IMR-90 (cell line): ENCODE measurements at places on chromosomes 11 and 22. TPM values are rescaled to one million over a fixed set of nuclear protein-coding genes. Genes with fewer than 3 reads are reported as not detected.

GRCh38 chr11:128814856-128815705 lies 52.0 kb downstream of the KCNJ1 start:
- peak; percentile 86 for DNase-seq

The IGF2 gene
- total RNA-seq, result 2.3 and 5.0 TPM in 2 replicates

- DNase-seq, result no peak
Measured at GRCh38 chr11:1839924-1840779, 1.4 kb downstream of the TNNI2 start.

DNA sequence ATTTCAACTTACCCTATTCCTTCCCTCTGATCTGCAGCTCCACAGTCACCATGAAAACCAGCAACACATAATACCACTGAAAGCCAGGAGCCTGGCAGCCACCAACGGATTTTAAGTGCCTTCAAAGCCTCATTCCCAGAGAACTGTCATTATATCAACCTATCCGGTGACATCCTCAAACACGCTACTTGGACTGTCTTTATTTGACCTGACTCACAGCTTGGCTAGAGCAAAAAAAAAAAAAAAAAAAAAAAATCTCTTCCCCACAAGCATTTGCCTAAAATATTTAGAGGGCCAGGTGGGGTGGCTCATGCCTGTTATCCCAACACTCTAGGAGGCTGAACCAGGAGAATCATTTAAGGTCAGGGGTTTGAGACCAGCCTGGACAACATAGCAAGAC lies 32.4 kb upstream of the ARHGAP32 start:
- no peak for DNase-seq

- no peak for DNase-seq
Measured at GRCh38 chr11:44737245-44738085, 10.7 kb downstream of the TSPAN18 start.

The MPEG1 gene
- total RNA-seq, result not detected in 2 replicates

DNA sequence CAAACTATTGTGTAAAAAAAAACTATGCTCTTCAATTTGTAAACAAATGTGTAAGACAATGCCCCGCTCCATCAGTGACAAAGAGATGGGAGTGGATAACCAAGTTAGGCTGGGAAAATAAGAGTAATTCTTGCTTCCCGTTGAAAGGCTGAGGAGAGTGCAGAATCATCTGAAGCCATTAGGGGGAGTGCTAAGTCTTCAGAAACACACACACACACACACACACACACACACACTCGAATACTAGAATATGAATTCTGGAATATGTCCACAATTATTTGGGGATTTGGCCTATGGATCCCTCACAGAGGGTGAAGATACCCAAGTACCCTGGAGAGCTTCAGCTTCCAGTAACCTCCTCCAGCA lies 27.8 kb upstream of the ROBO3 start:
- DNase-seq, result peak; percentile 90

DNA sequence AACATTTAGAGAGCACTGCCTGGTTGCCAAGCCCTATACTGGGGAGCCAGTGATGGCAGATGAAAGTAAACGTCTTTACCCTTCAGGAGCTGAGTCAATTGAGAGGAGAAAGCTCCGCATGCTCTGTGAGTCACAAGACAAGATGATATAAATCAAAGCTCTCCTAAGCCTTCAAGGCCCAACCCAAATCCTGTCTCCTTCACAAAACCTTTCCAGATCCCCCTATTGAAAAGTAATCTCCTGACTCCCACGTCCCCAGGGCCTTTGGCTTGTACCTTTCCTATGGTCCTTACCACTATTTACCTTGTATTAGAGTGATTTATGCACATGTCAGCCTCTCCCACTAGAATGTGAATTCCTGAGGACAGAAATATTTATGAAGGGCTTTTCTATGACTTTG lies 230.1 kb upstream of the TENM4 start:
- DNase-seq, result no peak

DNA sequence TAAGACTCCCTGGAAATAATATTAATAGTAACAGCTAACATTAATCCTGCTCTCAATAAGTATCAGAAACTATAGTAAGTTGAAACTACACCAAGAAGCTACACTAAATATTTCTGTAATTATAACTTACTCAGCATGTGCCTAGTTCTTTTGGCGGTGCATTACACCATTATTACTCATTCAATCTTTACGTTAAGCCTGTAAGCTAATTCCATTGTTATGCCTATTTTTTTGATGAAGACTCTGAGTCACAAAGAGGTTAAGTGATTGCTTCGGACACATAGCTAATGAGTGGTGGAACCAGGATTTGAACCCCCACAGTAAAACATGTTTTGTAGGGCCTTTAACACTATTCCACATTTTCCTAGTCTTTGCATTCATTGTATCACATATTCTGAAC lies 111.6 kb downstream of the RASSF10 start:
- DNase-seq, result peak; percentile 86

GRCh38 chr22:44809456-44809855 lies 57.1 kb downstream of the ARHGAP8 start:
- DNase-seq, result no peak

The RBM4B gene
- 23.1 and 25.6 TPM in 2 replicates for total RNA-seq
